Activated CD4-positive, alpha-beta T cell treated with anti-CD3 and anti-CD28 coated beads, Interleukin-2, amount 10 ng/mL, durations not matched to agents 24 days and 14 days (primary cell): ENCODE measurements at places on chromosomes 7 and 10.

DNA sequence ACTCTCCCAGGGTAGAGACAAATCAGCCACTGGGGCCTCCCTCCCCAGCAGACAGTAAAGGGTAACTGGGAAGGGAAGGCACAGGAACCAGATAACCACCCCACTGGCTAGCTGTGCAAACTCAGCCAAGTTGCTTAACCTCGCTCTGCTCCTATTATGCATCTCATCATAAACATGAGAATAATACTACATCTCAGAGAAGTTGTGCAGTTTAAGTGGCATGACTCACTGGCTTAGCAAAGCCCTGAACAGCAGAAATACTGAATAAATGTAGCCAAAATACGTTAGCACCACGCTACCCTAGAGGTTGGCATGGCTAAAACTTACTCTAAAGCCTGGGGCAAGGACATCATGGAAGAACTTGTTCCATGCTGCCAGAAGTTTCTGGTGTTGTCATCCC is 128.1 kb upstream of the ANK3 start:
- no peaks in the 10 kb centered on the region for H3K27me3 ChIP-seq
- H3K4me3 ChIP-seq = no peak overlapping the region
- H3K4me1 ChIP-seq = peaks cover 10% of the 10 kb centered on the region

GRCh38 chr7:129862682-129863081 is 90.1 kb downstream of the UBE2H start:
- H3K36me3 ChIP-seq = peaks cover under 1% of the 10 kb centered on the region
- peaks cover 22% of the 10 kb centered on the region for H3K4me1 ChIP-seq
- no peak overlapping the region for H3K4me3 ChIP-seq
- H3K27ac ChIP-seq = no peak overlapping the region
- no peak for DNase-seq

DNA sequence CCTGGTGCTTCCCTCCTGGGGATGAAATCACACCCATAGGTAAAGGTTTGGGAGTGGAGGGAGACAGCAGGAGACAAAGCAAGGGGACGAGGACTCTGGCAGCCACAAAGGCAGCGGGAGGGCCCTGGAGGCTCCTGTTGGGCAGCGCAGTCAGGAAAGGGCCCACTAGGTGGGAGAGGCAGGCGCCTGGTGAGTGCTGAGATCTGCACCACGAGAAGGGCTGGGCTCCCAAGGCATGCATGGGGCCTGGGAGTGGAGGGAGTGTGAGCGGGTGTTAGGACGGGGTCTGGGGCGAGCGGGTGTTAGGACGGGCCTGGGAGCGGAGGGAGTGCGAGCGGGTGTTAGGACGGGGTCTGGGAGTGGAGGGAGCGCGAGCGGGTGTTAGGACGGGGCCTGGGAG is 13.0 kb downstream of the GET4 start:
- no peak overlapping the region for H3K27ac ChIP-seq
- peaks cover 33% of the 10 kb centered on the region for H3K36me3 ChIP-seq
- no peaks in the 10 kb centered on the region for H3K27me3 ChIP-seq
- no peak overlapping the region for H3K4me3 ChIP-seq
- no peak for DNase-seq

DNA sequence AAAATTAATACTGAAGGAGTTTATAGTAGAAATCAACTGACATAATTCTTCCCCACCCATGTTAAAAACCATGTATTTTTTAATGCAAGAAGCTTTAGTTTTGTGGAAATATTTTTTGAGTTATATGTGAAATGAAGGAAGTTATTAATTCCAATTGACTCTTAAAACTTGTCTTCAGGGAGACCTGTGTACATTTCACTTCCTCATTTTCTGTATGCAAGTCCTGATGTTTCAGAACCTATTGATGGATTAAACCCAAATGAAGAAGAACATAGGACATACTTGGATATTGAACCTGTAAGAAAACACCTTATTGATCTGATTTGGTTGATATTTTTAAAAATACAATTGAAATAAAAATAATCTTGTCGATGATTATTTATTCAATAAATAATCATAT is 33.3 kb downstream of the CD36 start:
- H3K27ac ChIP-seq = no peak overlapping the region
- no peak overlapping the region for H3K4me3 ChIP-seq
- H3K4me1 ChIP-seq = no peaks in the 10 kb centered on the region
- H3K27me3 ChIP-seq = no peaks in the 10 kb centered on the region
- H3K36me3 ChIP-seq = no peaks in the 10 kb centered on the region
- no peak for DNase-seq

DNA sequence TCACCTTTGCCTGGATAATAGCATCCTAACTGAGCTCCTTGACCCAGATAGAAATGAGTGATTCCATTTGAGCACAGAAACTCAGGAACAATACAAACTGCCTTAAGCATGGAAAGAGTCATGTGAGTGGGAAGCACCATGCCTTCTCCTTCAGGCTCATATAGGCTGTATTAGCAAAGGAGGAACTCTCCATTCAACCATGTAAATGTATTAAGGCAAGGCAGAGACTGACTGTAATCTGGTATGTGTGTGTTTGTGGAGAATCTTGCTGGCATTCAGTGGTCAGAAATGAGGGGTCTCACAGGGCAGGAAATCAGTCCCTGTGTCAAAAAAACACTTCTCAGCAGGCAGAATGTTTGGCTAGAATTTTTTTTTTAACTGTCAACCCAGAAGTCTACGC is 40.2 kb downstream of the COA1 start:
- H3K4me1 ChIP-seq = peaks cover 24% of the 10 kb centered on the region
- H3K27me3 ChIP-seq = no peaks in the 10 kb centered on the region
- no peak for DNase-seq
- H3K27ac ChIP-seq = no peak overlapping the region
- H3K36me3 ChIP-seq = peaks cover 21% of the 10 kb centered on the region

DNA sequence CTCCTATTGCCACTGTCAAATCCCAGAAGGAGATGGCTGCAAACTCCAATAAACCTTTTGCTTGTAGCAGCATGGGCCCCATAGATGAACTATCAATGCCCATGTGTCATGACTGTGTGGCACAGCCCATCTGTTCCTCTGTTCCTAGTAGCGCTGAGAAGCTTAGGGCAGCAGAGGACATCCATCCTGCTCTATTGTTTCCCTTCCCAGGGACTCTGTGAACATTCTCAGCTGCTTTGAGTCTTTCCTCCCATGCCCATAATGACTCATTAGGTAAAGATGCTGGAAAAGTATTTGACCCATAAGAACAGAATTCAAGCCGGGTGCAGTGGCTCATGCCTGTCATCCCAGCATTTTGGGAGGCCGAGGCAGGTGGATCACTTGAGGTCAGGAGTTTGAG is 28.3 kb downstream of the STMP1 start:
- no peaks in the 10 kb centered on the region for H3K4me1 ChIP-seq
- H3K27me3 ChIP-seq = no peaks in the 10 kb centered on the region
- H3K36me3 ChIP-seq = peaks cover 5% of the 10 kb centered on the region
- no peak overlapping the region for H3K4me3 ChIP-seq
- no peak overlapping the region for H3K27ac ChIP-seq
- no peak for DNase-seq

- H3K27ac ChIP-seq = peak overlapping the region; percentile 94
- peaks cover 30% of the 10 kb centered on the region for H3K4me1 ChIP-seq
- peak overlapping the region; percentile 90 for H3K4me3 ChIP-seq
- H3K27me3 ChIP-seq = no peaks in the 10 kb centered on the region
Measured at GRCh38 chr7:4683884-4684565, 1.9 kb downstream of the FOXK1 start.

DNA sequence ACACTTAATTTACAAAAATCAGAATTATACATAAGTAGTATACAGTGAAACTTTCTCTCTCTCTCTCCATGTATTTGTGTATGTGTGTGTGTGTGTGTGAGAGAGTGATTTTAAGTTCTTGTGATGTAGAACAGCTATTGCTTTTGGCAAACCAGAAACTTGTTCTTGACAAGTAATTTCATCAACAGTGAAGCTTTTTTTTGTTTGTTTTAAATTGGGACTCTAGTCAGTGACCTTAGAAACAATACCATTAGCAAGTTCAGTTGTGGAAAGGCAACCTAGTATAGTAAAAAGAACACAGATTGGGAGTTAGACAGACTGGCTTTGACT is 319.1 kb downstream of the PTEN start:
- no peak overlapping the region for H3K4me3 ChIP-seq
- peaks cover 2% of the 10 kb centered on the region for H3K36me3 ChIP-seq
- H3K27ac ChIP-seq = no peak overlapping the region
- H3K27me3 ChIP-seq = peaks cover 13% of the 10 kb centered on the region

- H3K27me3 ChIP-seq = peaks cover 4% of the 10 kb centered on the region
- DNase-seq = no peak
- H3K36me3 ChIP-seq = no peaks in the 10 kb centered on the region
- no peaks in the 10 kb centered on the region for H3K4me1 ChIP-seq
Measured at GRCh38 chr10:94264085-94264484, 98.7 kb downstream of the NOC3L start.

DNA sequence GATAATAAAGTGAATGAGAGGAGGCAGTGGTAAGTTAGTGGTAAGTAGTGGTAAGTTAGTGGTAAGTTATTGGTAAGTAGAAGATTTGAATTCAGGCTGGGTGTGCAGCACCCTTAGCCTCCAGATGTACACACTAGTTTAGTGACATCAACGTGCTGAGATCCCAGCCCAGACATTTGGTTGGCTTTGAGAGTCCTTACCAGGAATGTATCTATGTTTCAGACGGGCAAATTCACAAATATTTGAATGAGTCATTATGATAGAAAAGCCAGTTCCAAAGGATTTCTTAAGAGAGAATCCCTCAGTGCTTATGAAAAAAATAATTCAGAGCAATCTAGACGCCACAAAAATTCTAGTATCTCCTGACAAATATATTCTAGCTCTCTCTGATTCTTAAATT is 70.0 kb downstream of the ARL4A start:
- H3K27ac ChIP-seq = no peak overlapping the region
- no peaks in the 10 kb centered on the region for H3K36me3 ChIP-seq
- no peak for DNase-seq

GRCh38 chr10:103202319-103202718 is 9.2 kb upstream of the NT5C2 start:
- DNase-seq = no peak
- no peak overlapping the region for H3K27ac ChIP-seq
- H3K4me3 ChIP-seq = no peak overlapping the region
